ENCODE measurements at places on chromosomes 5 and 9.

- no peak for DNase-seq
Observed at GRCh38 chr5:75049456-75050351, 2.7 kb downstream of the GCNT4 start.

DNA sequence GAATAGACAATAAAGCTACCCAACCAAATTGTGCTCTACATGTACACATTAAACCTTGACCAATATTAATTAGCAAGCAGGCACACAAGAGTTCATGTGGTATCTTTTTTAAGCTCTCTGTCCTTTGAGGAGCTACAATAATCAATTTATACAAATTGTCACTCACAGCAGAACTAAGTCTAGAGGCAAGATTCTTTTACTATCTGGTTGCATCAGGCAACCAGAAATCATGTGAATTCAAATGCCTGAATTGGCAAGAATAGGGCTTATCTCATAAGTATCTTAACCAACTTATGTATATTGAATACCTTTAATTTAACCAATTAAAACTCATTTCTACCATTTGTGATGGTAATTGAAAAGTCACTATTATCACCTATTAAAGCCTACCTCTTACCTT lies 145.5 kb upstream of the HAPLN1 start:
- no peak for DNase-seq

GRCh38 chr9:20728493-20729220 lies 44.6 kb downstream of the FOCAD start:
- DNase-seq: no peak

DNA sequence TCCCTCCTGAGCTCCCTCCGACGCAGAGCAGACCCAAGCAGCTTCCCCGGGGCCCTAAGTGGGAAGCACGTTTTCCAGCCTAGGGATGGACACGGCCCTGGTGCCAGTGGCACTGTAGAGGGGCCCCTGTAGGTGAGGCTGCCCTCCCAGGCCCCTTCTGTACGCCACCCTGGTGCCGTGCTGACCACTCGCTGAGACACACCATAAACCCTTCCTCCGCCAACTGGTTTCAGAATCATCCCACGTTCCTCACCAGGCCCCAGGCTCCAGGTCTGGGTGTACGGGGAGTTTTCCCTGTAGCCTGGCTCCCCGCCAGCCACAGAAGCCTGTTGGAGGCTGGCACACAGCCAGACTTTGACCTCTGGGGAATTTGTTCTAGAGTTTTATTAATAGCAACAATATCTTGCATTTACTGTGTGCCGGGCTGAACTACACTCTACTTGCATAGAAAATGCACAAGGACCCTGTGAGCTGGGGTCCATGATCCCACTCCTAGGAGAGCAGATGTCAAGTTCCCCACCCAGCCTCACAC lies 18.2 kb upstream of the WDR38 start:
- no peak for DNase-seq

- DNase-seq: no peak
Observed at GRCh38 chr5:131196331-131196730, 25.6 kb downstream of the LYRM7 start.

GRCh38 chr9:107620801-107621200 lies 131.2 kb upstream of the KLF4 start:
- DNase-seq: no peak

DNA sequence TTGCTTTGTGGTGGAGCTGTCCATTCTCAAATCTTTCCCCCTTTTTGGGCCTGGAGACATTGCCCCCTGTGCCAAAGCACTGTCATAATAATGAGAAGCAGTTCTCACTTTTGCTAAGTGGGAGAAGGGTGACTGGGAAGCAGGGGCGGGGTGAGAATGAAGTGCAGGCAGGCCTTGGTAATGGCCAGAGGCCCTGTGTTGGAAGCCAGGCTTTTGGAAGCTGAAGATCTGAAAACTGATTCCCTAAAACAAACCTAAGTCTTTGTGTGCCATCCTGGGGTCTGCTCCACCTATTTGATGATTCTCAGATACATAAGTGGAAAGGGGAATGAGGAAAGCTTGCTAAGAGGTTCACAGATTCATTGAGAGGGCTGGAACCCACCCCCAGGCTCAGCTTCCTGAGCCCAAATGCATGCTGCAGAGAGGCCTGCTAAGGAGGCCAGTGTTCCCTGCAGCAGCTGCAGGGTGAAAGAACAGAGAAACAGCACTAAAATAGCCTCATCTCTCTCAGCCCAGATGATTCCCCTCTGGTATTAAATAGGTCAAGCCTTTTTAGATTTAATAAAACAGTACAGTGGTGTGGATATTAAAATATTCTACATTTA lies 75.0 kb downstream of the NSG2 start:
- DNase-seq: no peak

DNA sequence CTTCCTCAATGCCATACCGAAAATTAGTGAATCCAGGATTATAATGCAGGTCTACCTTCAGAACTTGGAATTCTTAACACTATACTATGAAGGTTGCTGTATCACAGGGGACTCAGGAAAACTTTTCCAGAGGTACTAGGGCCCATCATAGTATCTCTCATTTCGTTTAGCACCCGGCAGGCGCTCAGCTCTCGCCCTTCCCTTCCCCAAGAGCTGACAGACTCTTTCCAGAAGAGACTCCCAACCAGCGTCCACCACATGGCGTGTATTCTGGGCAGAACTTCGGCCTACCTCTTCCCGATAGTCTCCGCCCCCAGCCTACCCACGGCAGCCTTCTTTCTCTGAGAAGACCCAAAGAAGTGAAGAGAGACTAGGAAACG lies 271 bp downstream of the NOL8 start:
- DNase-seq: no peak

- DNase-seq: no peak
Observed at GRCh38 chr5:162512935-162513565, 445.5 kb downstream of the GABRG2 start.

GRCh38 chr9:10135553-10135952 lies 477.2 kb downstream of the PTPRD start:
- no peak for DNase-seq

- no peak for DNase-seq
Observed at GRCh38 chr9:70073193-70073592, 29.5 kb downstream of the MAMDC2 start.

DNA sequence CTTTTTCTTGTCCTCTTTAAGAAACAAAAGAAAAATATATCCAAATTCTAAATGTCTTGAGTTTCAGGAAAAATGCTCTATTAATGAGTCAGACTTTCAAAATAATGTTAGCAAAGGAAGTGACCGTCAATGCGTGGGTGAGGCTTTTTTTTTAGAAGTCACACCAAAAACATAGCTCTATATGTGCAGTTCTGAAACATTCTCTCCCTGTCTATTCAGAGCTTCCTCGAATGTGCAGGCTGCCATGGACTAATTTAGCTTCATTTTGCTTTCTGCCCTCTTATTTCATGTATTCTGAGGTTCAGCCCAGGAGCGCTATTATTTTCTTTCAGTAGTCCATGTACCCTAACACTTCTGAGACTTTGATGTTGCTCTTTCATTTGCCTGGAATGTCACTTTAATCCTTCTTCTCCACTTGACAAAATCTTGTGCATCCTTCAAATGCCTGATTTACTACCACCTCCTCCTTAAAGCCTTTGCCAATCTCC lies 72.5 kb upstream of the RASA1 start:
- no peak for DNase-seq

DNA sequence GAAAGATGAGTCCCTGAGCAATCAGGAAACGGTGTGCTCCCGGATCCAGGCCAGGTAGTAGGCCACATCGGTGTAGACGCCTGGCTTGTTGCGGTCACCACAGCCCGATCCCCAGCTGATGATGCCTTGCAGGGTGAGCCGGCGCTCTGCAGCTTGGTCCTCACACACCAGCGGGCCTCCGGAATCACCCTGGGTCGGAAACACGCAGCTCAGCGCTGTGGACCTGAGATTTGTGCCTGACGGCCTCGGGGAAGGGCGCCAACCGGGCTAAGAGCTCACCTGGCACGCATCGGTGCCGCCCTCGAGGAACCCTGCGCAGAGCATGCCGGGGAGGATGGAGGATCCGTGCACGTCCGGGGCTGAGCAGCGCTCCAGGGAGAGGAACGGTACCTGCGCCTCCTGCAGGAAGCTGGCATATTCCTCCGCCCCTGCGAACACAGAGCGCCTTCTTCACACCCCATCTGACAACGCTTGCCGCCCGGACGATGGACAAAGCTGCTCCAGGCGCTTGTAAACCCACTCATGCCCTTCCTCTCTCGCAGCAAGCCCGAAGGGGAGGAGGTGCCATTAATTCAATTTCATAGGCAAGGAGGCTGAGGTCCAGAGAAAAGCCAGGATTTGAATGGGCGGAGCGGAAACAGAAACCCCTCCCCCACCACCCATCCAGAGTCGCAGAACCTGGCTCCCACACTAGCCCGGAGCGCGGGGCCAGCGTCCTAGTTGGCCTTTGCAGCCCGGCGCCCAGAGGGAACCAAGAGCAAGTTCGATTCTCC lies 2.0 kb upstream of the PFN3 start:
- DNase-seq: no peak

GRCh38 chr9:5843794-5844471 lies 11.0 kb upstream of the ERMP1 start:
- DNase-seq: no peak

GRCh38 chr5:40755093-40755406 lies 711 bp downstream of the TTC33 start:
- DNase-seq: peak; percentile 78

DNA sequence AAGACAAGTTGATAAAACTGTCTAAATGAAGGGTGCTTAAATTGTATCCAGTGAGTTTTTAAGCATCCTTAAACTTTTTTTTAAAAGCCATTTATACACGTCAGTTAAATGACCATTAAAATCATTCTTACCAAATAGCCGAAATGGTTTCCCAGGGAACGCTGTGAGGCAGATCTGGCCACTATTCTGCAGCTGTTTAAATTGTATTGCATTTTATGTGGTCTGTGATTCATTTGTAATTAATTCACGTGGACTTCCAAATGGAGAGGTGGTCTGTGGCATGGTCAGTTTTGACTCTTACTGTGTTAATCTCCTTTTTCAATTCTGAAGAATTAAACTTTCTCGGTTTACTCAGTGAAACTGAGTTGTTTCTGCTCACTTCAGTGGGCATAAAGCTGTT lies 113.7 kb upstream of the OTULINL start:
- no peak for DNase-seq

DNA sequence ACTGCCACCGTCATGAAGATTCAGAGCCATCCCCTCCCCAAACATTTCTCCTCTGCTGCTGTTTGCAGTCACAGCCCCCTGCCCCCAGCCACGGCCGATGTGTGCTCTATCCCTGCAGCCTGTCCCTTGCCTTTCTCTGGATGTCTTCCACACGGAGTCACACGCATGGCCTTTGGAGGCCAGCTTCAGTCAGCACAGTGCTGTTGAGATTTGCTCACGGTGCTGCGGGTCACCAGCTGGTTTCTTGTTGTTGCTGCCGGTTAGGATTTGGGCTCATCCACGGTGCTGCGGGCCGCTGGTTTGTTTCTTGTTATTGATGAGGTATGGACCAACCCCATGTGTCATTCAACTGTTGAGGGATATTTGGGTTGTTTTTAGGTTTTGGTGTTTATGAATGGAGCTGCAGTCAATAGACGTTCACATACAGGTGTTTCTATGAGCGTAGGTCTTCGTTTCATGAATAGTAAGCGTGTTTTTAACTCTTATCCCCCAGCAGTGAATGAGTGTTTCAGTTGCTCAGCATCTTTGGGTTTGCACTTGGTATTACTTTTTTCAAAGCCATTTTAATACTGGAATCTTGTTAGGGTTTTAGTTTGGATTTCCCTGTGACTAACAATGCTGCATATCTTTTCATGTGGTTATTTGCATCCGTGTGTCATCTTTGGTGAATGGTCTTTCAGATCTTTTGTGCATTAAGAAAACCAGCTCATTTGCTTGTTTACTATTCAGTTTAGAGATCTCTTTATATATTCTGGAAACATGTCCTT lies 57.6 kb downstream of the AHRR start:
- DNase-seq: no peak

DNA sequence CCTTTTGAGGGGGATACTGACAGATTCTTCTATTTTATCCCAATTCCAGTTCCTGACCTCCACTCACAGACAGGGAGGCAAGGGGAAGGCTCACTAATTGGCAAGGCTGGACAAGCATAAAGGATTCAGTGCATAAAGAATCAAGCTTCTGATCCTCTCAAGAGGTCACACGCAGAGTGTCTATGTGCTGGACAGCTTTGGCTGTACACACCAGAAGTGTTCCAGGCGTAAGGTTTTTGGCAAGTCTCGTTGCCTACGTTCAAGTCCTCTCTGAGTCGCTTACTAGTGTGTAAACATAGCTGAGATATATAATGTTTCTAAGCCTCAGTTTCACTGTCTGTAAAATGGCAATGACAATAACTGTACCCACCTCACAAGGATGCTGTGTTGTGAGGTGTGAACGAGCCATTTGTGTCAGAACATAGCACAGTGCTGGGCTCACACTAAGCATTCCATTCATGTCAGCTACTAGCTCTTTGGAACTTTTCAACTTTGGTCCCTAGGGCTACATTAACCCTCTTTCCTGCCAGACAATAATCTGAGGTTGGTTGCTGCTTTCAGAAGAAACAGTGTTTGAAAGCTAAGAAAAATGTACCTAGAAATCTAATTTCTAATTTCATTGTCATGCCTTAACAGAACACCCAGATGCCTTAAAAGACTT lies 52.1 kb downstream of the PALM2AKAP2 start:
- DNase-seq: no peak

DNA sequence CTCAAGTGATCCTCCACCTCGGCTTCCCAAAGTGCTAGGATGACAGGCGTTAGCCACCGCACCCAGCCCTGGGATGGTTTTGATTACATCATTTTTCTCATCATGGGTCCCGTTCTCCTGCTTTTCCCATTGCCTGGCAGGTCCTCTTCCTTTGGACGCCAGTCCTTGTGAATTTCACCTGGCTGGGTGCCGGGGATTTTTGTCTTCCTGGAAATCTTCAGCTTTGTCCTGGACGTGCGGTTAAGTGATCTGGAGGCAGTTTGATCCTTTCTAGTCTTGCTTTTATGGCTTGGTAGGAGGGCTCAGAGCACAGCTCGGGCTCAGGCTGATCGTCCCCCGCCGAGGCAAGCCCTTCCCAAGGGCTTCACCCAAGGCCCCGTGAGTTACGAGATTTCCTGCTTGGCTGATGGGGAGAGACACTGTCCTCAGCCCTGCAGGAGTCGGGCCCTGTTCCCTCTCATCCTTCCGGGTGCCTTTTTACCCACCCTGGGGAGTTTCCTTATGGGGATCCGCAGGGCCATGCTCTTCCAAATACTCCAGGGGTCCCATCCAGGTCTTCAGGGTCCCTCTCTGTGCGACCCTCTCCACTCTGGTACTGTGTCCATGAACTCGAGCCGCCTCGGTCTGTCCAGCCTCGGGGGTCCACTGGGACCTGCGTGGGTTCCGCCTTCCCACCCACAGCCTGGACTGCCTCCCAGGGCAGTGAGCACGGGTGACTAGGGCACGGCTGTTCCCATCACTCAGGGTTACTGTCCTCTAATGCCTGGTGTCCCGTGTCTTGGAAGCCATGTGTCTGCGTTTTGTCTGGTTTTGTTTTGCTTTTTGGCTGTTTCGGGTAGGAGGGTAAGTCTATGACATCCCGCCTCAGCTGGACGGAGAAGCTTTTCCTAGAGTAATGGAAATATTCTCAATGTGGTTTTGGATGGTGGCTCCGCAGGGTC lies 22.3 kb upstream of the EGFL7 start:
- DNase-seq: no peak

GRCh38 chr5:113917997-113918396 lies 404.5 kb downstream of the YTHDC2 start:
- no peak for DNase-seq

GRCh38 chr5:11361768-11362167 lies 542.5 kb downstream of the CTNND2 start:
- no peak for DNase-seq

- DNase-seq: no peak
Observed at GRCh38 chr9:81562231-81563019, 126.9 kb downstream of the TLE1 start.

All from dorsolateral prefrontal cortex (tissue), 122 donors.